Small intestine (tissue), 16 donors: ENCODE measurements at places on chromosomes 13 and 19.

- no peak for DNase-seq
These were observed 25.5 kb upstream of the FBXO17 start for GRCh38 chr19:39001041-39001440.

GRCh38 chr13:75443356-75443958 is 38.5 kb downstream of the TBC1D4 start:
- no peak for DNase-seq

GRCh38 chr13:103328899-103329298 is 262.7 kb upstream of the SLC10A2 start:
- no peak for DNase-seq

DNA sequence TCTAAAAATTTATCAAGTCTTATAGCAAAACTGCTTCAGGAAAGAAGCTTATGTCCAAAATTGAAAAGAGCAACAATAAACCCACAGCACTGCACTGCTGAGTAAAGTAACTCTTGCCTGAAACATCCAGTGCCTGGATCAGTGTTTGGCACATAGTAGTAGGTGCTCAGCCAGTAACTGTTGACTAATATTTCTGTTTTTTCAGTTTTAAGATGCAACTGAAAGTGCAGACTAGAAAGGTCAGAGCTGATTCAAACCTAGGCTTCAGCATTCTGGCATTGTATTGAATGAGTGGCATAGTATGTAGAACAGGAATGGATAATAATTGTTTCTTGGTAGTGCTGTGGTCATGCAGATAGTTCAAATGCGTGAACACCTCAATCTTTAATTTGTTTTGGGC is 67.6 kb downstream of the UBL3 start:
- no peak for DNase-seq

DNA sequence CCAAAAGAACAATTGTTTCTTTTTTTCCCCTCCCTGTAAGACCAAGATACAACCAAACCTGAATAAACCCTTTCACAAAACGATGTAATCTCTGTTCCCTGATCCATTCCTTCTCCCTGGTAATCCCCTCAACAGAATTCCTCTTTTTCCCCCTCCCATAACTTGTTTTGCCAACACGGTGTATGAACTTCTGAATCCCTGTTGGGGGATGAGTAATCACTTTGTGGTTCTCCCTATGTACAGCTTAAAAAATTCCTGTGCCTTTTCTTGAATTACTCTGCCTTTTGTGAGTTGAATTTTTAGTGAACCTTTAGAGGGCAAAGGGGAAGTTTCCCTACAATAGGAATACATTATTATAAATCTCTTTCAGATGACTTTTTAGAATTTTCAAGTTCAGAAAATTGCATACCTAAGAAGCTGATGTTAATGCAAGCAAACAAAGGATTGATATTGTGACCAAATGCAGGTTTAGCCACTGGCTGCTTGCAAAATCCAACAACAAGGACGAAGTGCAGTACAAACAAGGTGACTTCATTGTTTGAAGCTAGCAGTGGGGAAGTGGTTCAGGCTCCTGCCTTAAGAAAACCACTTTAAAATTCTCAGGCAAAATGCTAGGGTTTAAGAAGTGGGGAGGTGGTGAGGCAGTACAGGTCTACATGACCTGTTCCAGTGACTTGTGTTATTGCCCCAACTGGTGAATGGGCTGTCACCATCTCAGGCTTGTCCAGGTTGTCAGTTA is 15.0 kb upstream of the EPSTI1 start:
- no peak for DNase-seq

- DNase-seq = no peak
These were observed 122.9 kb upstream of the MAB21L1 start for GRCh38 chr13:35599384-35599783.

DNA sequence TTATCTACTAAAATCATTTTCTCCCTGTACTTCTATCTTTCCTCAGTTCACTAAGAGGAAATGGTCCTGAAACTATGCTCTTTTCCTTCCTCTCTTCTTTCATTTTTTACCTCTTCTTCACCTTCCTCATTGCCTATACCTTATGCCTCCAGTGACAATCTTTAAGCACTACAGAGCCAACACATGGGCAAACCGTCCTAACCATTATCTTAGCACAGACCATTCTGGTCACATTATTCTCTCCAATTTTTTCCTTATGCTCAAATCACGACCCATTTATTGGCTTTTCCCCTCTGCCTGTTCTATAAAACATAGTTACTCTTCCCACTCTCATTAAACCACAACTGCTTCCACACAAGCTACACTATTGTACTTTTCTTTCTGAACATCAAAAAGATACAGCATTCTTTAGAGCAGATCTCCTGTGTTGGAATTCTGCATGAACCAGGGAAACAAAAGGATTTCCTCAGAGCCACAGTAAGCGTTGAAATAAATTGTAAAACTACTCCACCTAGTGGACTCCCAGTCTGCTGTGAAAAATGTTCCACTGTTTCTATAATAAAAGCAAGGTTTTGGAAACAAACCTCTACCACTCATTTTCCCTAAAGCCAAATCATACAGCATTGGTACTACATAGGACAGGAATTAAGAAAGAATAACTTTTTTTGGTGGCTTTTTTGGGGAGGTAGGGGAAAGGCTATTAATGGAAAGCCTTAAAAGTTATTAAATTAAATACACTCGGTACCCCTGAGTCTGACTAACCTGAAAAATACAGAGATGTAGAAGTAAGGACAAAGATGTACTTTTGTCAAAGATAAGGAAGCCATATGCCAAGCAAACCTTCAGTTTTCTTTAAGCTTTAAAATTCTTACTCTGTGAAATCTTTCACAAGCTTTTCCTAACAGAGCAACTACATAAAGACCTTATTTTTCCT is 19.5 kb downstream of the NUFIP1 start:
- DNase-seq = peak; percentile 73

GRCh38 chr19:28793391-28794168 is 419.4 kb downstream of the UQCRFS1 start:
- DNase-seq = no peak

GRCh38 chr13:101738336-101738735 is 285.9 kb downstream of the ITGBL1 start:
- DNase-seq = no peak

DNA sequence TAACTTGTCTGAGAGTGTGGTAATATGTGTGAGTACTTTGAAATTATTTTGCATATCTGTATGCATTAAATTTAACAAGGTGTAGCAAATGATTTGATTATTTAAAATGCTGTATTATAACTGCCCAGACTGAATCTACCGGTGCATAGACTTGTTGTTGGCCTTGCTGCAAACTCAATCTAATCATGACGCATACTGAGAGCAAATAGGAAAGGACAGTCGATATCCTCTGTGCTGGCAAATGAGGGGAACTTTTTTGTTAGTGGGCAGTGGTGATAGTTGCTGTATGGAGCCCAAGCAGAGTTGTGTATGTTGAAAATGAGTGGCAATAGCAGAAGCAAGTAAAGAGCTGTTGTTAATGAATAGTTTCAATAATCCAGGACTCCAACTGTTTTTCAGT is 127.4 kb downstream of the LMO7 start:
- no peak for DNase-seq
